Activated CD4-positive, alpha-beta T cell treated with anti-CD3 and anti-CD28 coated beads, Interleukin-2, Interleukin-6, amounts not matched to agents 100 ng/mL and 50 ng/mL, durations not matched to agents 16 hours and 8 hours (primary cell): ENCODE measurements at places on chromosomes 7 and 10.

DNA sequence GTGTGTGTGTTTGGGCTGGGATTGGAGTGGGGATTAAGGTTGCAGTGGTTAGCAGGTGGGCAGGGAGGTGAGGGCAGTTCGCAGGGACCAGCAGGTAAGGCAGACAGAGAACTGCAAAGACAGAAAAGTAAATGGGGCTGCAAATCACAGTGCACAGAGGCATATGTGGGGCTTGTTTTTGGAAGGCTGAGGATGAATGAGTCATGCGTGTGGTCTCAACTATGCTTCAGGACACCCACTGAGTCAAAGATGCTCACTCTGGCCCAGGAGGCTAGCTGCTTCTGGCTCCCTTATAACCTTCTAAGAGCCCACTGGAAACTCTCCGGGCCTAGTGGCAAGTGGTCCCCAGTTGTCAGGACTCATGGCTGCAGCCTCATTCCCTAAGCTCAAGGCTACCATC is 118.2 kb downstream of the ZNF248 start:
- no peak for DNase-seq

DNA sequence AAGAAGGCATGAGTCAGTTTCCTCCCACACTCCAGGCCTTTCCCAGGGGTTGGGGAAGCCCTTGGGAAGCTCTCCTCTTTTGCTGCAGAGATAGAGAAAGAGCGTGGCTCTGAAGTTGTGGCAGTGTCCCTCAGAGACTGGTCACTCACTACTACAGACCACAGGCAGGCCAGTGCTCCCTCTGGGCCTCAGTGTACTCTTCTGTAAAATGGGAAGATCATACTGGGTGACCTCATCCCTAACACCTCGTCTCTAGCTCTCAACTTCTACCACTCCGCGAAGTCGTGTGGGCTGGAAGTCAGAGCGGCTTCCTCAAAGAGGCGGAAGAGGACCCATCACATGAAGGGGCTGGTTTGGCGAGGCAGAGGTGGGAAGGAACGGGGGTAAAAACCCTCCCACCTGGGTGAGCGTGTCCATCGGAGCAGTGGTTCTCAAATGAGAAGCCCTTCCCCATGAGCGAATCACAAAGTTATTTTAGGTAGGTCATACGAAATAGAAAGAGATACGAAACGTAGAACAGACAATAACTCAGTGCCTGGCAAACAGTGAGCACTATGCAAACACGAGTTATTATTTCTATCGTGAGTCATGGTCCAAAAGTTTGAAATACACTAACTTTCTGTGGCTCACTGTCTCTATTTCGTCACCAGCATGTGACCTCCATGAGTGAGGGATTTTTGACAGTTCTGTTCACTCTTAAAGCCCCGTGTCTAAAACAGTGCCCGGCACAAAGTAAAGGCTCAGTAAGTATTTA is 32.7 kb downstream of the PRKAG2 start:
- no peak for DNase-seq

DNA sequence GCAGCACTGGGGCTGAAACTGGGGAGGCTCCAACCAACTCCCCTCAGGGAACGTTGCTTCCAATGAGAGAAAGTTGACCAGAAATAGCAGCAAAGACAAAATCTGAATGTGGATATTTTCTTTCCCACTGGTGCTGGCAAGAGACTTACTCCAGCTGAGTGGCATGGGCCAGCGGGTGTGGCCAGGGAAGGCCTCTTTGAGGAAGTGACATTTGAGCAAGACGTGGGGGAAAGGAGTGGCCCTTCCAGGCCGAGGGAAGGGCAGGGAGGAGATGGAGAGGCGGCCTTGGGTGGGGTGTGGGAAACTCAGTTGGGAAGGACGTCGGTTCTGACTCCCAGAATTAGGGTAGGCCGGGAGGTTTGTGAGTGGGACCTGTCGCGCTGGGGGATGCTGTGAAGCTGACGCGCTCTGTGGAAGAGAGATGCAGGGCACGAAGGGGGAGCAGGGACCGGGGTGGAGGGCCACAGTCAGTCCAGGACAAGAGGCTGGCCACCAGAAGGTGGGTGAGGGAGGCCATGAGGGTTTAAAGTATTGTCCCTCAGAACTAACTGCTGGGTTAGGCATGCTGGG is 96.7 kb upstream of the IKZF1 start:
- DNase-seq: no peak

DNA sequence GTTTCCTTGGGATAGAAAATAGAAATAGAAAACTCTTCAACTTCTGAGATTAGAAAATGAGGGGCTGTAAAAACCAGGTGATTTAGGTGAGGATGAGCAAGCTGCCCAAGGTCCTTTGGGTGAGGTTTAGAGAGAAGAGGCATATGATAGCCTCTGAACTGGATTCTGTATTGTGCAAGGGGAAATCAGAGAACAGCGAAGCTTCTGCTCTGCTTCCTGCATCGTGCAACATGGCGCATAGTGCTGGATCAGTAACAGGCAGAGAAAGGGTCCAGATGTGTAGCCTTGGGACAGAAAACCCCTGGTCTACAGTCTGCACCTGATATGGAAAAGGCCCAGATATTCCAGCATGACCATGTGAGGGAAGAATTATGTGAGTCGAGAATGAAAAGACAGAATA is 121.7 kb downstream of the MBL2 start:
- DNase-seq: no peak

DNA sequence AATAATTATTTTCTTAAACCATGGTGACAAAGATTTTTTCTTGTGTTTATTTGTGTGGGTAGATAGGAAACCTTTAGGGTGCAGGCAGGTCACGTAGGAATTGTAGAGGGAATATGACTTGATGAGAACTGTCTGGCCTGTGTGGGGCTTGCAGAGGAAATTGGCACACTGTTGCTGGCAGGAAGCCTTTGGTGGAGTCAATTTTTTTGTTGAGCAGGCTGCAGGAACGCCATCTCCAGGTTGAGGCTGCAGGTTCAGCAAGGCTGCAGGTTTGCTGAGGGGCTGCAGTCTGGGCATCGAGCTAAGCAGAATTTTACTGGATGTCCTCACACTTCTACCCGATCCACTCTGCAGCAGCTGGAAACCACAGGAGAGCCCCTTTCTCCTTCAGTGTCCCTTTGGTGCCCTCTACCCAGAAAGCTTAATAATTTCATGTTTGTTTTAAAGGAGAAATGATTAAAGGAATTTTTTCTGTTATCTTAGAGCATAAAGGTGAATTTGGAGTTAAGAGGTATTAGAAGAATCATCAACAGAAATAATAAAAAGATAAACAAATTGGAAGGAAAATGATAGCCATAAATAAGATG is 37.0 kb downstream of the TBC1D12 start:
- no peak for DNase-seq

- no peak for DNase-seq
These were observed 39.4 kb downstream of the BTBD16 start for GRCh38 chr10:122310311-122311050.

DNA sequence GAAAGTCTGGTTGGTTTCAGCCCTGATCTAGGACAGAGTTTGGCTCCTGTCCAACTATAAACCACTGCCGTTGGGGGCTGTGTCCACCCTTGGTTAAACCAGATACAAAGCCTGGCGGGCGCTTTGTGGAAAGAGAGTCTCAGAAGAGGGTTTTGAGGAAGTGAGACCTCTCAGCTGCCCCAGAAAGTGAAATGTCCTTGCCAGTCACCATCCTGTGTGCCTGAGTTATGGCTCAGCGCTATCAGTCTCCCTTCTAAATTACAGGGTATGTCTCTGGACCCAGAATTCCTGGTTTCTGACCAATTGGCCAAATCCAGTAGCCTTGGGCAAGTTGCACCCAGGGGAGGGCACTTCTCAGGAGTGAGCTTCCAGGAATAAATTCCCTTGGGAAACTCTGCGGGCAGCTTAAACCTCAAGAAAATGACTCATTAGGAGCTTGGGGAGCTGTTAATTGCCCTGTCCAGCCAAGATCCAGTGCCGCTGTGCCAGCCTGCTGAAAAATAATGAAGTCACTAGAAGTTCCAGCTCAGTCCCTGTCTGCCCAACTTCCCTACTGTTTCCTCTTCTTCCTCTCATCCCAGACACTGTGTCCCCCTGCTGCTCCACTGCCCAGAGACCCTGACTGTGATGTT is 66.7 kb upstream of the PDZD8 start:
- DNase-seq: no peak

GRCh38 chr7:129975309-129975708 is 22.5 kb upstream of the UBE2H start:
- no peak for DNase-seq

GRCh38 chr7:28976022-28976421 is 17.9 kb upstream of the TRIL start:
- no peak for DNase-seq

DNA sequence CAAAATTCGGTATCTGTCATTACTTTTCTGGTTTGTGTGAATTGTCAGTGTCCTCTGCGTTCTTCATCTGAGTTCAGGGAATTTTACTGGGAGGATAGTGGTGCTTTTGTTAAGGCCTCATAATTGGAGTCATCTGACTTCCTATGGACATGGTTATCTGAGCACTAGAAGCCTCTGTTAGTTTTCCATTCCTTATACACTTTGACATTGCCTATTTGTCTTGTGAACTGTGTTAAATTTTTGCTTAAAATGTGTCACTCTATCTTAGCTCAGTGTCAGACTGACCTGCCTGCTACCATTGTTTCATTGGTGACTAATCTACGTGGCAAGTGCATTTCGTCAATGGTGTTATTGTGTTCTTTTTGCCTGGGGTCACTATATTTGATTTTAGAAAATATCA is 253.3 kb downstream of the SEMA3A start:
- no peak for DNase-seq

- DNase-seq: no peak
These were observed 44.5 kb upstream of the PIK3CG start for GRCh38 chr7:106820321-106821217.

DNA sequence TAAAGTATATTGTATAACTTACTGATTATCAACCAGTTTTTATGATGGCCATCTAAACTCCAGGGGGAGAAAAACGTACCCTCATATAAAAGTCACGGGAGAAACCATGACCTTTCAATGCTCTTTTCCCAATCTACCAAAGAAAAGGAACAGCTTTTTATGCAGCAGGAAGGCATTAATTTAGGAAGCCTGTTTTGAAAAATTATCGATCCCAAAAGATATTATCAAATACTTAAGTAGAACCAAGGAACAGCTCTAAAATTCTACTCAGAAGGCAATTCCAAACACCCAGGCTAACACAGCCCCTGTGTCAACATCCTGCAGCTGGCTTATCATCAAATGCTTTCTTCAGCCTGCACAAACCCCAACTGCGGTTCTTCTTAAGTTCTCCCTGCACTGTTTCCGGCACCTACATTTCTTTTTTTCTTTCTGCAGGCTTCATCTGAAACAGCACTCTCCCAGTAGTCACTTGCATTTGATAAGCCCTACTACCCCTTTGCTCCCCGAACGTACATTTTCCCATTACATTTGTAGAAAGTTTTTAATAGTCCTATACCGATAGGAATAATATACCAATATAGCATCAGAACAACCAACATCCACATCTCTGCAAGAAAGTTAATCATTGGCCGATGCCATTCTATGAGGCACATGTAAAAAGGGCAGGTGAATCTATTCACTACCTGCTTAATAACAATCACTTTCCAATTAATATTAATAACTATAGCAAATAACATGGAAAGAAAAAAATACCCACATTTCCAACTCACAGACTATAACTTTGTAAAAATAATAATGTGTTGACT is 47.9 kb downstream of the PIP4K2A start:
- DNase-seq: peak; percentile 79

- DNase-seq: no peak
These were observed 616.4 kb downstream of the SDK1 start for GRCh38 chr7:3917436-3917835.

DNA sequence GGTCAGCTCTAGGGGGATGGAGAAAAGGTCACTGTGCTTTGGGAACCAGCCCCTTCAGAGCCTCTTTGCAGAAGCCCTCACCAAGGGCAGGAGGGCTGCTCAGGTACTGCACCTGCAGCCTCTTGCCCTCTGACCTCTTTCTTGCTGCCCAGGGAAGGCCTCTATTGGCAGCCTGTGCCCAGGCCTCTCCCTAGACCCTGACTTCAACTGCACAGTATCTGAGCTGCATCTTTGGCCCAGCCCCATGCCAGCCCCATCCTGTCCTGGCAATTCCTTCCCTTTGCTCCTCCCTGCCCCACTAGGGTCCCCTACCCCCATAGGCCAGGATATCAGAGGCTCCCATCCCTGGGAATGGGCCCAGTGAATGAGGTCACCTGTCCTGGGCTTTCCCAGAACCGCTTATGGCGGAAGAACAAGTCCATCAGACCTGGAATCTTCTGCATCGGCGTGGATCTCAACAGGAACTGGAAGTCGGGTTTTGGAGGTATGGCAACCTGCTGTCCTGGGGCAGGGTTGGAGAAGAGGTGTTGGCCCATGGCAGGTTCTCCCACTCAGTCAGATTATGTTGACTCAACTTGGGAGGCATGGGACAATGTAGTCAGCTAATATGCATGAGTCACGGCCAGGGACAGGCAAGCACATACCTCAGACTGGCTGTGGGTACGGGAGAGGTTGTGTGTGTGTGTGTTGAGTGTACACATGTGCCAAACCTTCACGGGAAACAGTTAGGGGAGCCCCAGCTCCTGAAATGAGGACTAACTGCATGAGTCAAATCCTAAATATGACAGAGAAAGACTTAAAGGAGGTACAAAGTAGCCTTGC is 17.1 kb upstream of the CPA1 start:
- peak; percentile 71 for DNase-seq

- DNase-seq: peak; percentile 55
These were observed 613 bp downstream of the MAPK8 start for GRCh38 chr10:48306870-48307710.

- DNase-seq: no peak
These were observed 316.5 kb upstream of the ZMIZ1 start for GRCh38 chr10:78752221-78752620.

DNA sequence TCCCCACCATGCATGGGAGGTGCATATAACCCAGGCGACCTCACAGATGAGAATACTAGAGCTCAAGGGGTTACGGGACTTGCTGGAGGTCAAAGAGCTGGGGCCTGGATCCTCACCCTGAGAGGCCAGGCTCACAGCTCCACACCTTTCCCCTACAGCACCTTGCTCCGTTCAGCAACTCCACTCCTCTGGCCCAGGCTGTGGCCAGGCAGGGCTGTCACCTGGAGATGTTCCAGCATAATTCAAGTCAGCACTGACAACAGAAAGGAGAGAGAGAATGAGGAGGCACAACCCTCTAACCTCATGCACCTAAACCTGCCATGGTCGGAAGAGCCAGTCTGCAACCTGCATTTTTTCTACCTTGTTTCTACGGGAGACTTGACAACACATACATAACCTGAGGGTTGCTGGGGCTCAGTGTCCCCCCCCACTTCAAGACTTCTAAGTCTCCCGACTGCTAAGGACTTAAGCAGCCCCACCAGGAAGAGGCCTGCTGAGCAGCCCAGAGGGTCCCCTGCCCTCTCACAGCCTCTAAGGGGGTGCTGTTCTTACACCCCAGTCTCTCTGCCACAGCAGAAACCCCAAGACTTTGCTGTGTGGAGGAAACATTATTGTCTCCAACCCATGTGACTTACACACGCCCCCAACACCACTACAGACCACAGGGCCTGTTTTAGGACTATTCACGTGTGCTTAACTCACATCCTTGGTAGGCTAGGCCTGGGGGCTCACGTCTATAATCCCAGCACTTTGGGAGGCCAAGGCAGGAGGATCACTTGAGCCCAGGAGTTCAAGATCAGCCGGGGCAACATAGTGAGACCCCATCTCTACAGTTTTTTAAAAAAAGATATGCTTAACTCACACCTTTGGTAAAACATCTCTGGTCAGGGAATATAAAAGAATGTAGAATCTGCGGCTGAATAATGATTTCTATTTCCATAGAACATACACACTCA is 175.6 kb downstream of the FAM107B start:
- DNase-seq: no peak

GRCh38 chr10:1284076-1284475 is 227.9 kb downstream of the WDR37 start:
- DNase-seq: no peak

- DNase-seq: no peak
These were observed 1.8 kb downstream of the CHRM2 start for GRCh38 chr7:136869991-136870865.

GRCh38 chr10:13099144-13099665 is 758 bp upstream of the OPTN start:
- DNase-seq: peak; percentile 74
